Left lobe of liver (tissue), 2 donors: ENCODE measurements at places on chromosomes 11 and 22.

DNA sequence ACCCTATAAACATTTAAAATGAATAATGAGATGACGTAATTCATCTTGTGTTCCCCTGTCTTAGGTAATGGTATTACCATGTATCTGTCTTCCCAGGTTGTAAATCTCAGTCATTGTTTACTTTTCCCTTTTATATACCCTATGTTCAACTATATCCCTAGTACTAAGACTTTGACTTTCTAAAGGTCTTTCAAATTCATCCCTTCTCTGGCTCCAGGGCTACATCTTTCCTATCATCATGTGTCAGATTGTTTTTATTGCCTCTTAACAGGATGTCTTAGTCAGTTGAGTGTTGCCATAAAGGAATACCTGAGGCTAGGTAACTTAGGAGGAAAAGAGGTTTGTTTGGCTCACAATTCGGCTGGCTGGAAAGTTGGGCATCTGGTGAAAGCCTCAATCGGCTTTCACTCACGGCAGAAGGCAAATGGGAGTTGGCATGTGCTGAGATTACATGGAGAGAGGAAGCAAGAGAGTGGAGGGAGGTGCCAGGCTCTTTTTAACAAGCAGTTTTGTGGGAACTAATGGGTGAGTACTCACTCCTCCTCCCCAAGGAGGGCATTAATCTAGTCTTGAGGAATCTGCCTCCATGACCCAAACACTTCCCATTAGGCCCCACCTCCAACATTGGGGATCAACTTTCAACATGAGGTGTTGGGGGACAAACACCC is 11.6 kb upstream of the DLAT start:
- no peak for DNase-seq

DNA sequence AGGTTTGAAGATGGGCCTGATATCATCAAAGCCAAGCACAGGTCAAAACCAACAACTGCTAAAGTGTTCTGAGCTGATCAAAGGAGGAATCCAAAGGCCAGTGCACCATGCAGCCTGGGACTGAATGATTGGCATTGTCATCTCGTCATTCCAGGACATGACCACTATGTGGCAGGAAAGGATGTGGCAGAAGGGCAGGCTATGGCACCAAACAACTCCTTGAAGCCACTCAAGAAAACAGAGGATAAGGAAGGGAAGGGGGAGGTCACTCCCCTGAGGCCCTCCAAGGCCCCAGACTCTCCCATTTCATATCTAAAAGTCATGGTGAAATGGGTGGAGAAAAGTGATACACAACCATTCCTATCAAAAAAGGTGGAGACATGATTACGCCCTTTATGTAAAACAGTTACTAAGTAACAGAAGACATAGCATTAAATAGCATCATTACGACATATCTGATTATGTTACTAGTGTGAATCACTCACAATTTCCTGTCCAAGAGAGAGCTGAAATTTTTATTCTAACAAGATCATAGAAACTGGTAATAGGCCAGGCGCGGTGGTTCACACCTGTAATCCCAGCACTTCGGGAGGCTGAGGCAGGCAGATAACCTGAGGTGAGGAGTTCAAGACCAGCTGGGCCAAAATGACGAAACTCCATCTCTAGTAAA is 49.3 kb downstream of the AHNAK start:
- no peak for DNase-seq

GRCh38 chr11:2698386-2699184 is 1.2 kb downstream of the KCNQ1OT1 start:
- DNase-seq, result no peak

GRCh38 chr11:111019451-111019850 is 226.1 kb upstream of the POU2AF2 start:
- DNase-seq, result no peak

GRCh38 chr11:26112264-26112663 is 219.7 kb upstream of the ANO3 start:
- no peak for DNase-seq

- peak; percentile 80 for DNase-seq
These were observed 65.9 kb downstream of the C11orf58 start for GRCh38 chr11:16804104-16804947.

DNA sequence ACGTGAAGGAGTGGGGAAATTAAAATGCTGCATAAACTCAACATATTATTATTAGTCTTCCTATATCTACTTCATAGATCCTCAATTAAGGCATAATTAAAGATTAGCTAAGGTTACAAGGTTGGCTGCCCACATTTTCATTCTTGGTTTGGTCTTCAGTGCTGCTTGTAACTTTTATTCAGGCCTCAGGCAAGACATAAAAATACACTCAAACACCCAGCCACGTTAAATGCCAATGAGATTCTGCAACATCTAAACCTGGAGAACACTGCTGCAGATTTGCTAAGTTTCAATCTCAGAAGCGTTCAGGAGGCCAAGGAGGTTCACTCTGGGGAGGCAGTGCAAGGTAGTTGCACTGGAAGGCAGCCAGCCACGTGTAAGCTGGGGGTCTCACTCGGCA is 358.7 kb upstream of the NARS2 start:
- DNase-seq, result no peak
